ENCODE measurements at places on chromosomes 7 and 10.

DNA sequence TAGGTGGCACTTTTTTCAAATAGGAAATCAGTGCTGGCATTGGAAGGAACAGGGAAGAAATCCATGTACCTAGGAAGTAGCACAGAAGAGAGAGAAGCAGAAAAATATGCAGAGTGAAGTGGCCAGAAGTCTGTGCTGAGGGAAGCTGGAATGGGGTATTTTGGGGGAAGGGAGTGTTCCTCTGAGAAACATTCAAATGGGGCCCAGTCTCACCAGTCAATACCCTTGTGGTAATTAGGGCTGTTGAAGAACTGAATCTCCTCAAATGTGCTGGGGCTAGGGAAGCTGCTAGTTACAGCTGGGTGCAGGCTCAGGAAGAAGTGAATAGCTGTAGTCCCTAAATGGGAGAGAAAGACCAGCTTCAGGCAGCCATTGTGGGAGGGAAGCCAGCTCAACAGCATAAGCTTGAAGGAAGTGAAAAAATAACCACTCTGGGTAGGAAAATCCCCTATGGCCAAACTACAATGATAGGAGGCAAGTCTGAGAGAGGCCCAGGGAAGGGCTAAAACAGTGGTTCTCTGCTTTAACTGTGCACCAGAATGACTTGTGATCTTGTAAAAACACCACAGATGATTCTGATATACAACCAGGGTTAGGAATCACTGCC lies 7.6 kb downstream of the NDST2 start:
- DNase-seq, result no peak

GRCh38 chr7:116897661-116898060 lies 35.3 kb downstream of the CAPZA2 start:
- no peak for DNase-seq

GRCh38 chr10:50614444-50615137 lies 9.2 kb downstream of the SGMS1 start:
- DNase-seq, result no peak

DNA sequence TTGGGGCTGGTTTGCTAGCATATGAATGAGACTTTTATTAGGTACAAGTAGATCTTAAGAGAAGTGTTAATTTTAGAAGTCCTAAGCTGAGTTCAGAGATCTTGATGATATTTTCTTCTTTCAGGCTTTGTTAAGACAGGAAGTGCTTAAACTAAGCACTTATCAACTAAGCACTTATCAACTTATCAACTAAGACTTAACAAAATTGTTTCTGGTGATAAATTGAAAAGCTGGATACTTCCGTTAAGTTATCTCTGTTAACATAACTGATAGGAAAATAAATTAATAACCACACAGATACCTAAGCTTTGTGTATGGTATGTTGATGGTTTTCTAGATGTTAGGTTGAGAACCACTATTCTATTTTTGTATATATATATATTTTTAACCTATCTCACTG lies 113.7 kb downstream of the PHTF2 start:
- DNase-seq, result no peak

DNA sequence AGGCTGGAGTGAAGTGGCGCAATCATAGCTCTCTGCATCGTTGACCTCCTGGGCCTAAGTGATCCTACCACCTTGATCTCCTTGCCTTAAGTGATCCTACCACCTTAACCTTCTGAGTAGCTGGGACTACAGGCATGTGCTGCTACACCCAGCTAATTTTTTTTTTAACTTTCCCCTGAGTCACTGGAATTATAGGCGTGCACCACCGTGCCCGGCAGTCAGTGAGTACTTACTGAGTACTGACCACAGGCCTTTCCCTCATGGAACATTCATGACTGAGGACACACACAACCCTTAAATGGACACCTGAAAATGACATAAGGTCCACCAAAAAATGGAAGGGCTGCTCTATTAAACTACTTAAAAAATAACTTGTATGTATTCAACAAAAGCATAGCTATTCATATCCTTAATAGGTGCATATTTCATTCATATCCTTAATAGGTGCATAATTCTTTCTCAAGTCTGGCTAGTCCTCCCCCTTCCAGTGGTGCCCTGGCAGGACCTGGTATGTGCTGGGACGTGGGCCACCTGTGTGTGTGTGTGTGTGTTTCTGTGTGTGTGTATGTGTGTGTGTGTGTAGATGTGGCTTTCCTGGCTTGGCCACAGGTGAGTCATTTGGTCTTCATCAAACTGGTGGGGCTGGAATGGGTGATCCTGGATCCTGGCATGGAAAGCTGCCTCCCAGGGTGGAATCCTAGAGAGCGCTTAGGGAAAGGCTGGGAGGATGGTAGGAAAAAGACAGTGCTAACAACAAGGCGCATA lies 3.5 kb downstream of the FAM180A start:
- DNase-seq, result no peak

DNA sequence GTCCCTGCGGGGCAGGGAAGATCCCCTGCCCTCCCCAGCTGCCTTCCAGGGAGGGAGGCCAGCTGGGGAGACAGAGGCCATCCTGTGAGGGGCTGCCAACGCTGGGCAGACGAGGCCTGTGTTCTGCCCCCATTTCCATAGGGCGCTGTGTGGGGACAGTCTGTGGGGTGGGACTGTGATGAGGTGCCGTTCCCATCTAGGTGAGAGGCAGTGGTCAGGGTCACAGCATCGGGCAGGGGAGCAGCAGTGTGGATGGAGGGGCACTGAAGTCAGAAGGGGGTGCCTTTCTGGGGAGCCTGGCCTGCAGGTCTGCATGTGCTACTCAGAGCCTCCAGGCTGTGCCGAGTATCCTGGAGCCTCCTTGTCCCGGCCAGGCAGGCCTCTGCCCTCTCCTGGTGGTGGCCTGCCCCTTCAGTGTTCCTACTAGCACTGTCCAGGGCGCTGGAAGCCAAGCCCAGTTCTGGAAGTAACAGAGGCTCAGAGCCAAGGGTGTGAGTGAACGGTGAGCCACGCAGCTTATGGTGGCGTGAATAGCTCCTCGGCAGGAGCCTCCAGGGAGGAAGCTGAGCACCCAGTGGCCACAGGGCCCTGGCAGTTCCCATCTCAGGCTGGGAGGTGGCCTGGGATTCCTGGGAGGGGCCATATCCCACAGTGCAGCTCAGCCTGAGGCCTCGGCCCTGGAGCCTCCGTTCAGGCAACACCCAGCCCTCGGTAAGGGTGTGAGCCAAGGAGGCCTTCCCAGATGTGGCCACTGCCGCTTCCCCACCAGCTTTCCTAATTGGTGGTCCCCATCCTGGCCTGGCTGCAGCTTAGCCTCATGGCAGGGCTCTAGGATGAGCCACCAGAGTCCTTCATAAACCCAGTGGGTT lies 23.3 kb upstream of the CSGALNACT2 start:
- no peak for DNase-seq

DNA sequence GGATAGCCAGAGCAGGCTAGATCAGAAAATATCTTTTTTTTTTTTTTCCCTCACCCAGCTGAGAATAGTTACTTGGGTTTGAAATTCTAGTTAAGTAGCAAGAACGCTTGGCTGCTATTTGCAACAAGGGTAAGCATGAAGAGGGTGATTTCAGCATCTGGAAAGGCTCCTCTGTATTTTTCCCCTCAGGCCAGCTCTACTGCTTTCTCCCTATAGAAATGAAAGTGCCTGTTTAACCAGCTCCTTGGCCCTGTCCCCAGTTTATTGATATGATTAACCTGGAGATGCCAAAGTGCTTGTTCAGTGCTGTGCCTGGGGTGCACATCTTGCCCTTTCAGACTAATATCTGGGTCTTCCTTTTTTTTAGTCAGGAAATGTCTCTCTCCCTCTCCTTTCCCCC lies 37.1 kb downstream of the AP3M1 start:
- DNase-seq, result no peak

- DNase-seq, result peak; percentile 15
These were observed 48.7 kb downstream of the PODXL start for GRCh38 chr7:131507592-131508331.

GRCh38 chr7:57399972-57400371 lies 50.0 kb upstream of the ZNF716 start:
- DNase-seq, result no peak

DNA sequence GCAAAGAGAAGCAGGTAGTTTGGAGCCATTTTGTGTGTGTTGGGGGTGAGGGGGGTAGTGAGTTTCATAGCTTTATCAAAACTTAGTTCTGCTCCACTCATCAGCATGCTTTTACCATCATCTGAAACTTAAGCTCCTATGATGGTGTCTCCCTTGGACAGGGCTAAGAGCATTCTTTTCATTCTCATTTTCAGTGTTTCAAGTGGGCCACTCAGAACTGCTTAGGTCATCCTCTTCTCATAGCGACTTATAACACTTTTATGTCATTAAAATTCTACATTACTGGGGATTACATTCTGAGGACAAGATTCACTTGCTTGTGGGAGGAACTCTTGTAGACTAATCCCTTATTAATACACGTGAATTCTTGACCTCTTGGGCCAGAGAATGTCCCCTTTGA lies 649.4 kb downstream of the SUGCT start:
- DNase-seq, result no peak

- DNase-seq, result no peak
These were observed 54.6 kb downstream of the HACD1 start for GRCh38 chr10:17562614-17563013.

DNA sequence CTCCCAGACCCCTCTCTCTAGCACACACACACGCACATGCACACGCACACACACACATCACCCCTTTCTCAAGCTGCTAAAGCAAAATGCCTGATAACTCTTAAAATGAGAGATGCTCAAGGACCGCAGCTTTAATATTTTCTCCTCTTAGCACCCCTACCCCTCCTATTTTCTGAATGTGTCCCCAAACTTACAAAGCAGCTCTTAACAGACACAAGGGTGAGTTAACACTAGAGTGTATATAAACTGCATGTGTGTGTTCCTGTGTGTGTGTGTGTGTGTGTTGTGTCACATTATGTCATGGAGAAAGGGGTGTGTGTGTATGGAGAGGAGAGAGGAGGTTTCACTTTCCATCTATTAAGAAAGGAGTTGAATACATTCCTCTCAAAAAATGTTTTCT lies 1.3 kb downstream of the PTN start:
- no peak for DNase-seq

- DNase-seq, result no peak
These were observed 49.3 kb downstream of the CLIP2 start for GRCh38 chr7:74338366-74339108.

GRCh38 chr10:15661574-15661973 lies 58.1 kb downstream of the ITGA8 start:
- DNase-seq, result no peak

- no peak for DNase-seq
These were observed 234.0 kb upstream of the SP4 start for GRCh38 chr7:21193895-21194294.

DNA sequence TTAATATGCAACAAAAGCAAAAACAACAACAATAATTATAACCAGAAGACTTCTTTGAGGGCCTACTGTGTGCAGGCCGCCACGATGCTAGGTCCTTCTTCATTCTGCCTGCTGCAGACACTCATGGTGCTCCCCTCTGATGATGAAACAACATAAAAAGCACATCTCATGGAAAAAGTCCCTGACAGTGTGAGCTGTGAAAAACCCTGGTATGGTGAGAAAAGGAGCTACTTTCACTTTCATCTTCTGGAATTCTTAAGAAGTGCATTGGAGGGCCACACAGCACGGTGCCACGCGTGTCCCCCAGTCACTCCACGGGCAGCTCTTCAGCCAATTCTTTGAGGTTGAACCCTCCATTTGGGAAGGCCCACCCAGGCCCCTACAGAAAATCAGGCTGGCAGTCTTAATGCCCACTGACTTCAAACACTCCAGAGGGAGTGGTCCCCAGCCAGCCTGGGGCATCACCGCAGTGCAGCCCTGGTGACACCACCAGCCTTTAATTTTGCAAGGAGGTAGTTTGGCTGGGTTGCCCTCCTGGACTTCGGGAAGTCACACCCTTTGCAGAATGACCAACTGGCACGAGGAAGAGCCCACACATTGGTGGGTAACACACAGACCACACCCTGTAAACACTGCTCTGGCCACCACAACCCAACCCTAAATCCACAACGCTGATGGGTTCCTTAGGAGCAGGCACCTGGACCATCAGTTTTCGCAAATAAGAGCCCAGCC lies 7.7 kb downstream of the KCNMA1 start:
- no peak for DNase-seq

DNA sequence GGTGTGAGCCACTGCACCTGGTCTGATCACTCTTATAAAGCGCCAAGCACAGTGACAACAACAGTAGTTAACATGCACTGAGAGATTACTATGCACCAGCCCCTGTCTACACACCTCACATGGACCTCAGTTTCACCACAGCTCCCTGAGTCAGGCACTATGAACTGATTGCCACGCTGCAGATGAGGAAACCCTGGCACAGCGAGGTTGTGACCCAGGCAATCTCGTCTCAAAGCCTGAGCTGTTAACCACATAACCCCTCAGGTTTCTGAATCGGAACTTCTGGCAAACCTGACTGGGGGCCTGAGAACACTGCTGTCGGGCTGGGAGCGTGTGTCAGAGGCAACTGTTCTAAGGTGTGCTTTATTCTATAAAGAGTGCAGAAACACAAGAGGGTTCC lies 150.8 kb downstream of the RNF216 start:
- DNase-seq, result no peak

- no peak for DNase-seq
These were observed 164.1 kb downstream of the PTEN start for GRCh38 chr10:88027570-88027969.

DNA sequence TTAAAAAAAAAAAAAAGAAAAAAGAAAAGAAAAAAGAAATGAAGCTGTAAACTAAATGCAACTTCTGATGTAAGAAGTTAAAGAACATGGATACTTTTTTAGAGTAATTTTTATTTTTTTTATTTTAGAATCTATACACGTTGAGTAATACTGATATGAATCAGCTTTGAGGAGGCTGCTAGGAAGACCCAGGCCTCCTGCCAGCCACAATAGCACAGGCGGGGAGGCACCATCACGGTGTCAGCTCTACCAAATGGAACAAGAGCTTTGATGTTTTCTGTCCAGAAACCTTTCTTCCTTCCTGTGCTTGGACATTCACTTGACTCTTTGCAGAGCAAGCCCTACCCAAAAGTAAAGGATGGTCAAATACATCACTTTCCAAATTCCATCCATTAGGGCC lies 45.3 kb upstream of the EGR2 start:
- DNase-seq, result no peak

All from esophagus squamous epithelium (tissue), 5 donors.